ENCODE measurements at places on chromosomes 1 and 21.
A peak's percentile ranks its signal among the peaks of the same experiment; 100 is the strongest.

GRCh38 chr1:6484826-6485167, 6.7 kb downstream of the PLEKHG5 start:
- no peak for DNase-seq

DNA sequence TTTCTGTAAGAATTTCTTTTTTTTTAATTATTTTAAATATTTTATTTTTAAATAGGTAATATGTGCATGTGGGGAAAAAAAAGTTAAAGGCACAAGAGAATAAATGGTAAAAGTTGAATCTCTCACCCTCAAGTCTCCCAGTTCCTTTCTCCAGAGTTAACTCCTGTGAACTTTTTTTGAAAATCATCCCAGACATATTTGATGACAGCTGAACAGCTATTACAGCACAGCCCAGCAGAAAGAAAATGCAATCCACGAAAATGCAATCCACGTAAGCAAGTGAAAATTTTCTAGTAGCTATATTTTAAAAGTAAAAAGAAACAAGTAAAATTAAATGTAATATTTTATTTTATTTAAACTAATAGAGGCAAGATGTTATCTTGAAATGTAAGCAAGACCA, 310.0 kb upstream of the RUNX1 start:
- DNase-seq = peak; percentile 22

DNA sequence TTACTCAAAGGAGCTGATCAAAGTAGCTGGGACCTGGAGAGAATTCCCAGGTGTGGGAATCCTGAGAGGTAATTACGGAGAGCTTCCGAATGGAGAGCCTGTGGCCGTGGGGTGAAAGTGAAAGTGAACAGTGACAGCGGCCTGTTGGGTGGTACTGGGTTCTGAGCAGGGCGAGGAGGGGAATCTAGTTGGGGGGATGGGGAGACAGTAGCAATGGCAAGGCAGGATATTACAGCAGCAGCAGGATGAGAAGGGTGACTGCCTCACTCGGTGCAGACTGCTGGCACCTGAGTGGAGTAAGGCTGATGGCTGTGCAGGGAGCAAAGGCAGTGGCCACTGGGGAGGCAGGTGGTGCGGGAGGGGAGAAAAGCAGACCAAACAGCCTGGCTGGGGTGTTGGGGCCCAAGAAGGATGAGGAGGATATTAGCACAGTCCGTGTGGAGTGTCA, 70.3 kb upstream of the PRDX6 start:
- no peak for DNase-seq

DNA sequence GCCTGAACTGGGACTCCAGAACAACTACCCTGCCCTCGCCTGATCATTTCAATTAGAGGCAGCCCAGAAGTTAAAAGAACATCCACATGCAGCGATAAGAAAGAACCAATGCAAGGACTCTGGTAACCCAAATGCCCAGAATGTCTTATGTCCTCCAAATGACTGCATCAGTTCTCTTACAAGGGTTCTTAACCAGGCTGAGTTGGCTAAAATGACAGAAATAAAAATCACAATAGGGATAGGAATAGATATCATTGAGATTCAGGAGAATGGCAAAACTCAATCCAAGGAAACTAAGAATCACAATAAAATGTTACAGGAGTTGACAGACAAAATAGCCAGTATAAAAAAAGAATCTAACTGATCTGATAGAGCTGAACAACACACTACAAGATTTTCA, 80.1 kb upstream of the PTGFR start:
- DNase-seq = peak; percentile 11

DNA sequence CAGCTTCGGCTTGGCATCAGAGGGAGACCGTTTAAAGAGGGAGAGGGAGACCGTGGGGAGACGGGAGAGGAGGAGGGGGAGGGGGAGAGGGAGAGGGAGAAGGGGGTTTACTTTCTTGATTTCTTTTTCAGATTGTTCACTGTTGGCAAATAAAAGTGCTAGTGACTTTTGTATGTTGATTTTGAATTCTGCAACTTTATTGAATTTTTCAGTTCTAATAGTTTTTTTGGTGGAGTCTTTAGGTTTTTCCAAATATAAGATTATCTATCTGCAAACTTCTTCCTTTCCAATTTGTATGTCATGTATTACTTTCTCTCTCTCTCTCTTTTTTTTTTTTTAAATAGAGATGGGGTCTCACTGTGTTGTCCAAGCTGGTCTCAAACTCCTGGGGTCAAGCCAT, 104.0 kb downstream of the PPP1R12B start:
- no peak for DNase-seq

GRCh38 chr1:58991305-58991704, 207.5 kb upstream of the JUN start:
- no peak for DNase-seq

DNA sequence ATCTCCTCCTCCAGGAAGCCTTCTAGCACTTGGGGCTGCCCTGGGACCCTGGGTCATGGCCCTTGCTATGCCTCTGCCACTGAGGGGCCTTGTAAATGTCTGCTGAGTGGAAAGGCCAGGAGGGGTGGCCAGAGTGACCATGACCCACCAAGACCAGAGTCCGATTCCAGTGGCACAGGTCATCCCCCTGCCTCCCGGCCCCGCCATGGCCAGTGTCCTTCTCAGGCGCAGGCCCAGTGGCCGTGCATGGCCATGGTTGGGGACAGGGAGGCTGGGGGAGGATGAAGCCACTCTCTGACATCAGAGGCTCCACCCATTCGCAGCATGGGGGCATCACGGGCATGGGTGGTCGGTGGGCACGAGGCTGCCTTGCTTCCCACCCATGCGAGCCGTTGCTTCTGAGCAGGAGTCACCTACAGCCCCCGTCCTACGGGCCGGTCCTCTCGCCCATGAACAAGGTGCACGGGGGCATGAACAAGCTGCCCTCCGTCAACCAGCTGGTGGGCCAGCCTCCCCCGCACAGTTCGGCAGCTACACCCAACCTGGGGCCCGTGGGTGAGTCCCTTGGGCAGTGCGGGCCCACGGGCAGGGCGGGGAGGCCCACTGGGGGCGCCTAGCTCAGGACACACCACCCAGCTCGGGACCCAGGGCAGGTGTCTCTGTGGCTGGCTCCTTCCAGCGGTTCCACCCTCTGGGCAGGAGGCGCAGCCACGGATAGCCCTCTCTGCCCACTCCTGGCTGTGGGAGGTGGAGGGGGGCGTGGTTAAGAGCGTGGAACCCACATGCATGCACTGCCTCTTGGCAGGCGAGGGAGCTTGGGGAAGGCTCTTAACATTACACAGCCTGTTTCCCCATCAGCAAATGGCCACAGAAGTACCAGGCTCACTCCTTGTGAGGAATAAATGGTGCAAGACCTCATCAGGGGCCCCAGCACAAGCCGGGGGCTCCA, 22.4 kb upstream of the CCDC27 start:
- no peak for DNase-seq

GRCh38 chr21:38350684-38351083, 93.9 kb downstream of the KCNJ15 start:
- peak; percentile 24 for DNase-seq

- DNase-seq = no peak
Observed at GRCh38 chr1:5727871-5728643, 264.2 kb downstream of the NPHP4 start.

GRCh38 chr21:35428489-35428888, 379.4 kb upstream of the RUNX1 start:
- peak; percentile 75 for DNase-seq

- DNase-seq = peak; percentile 91
Observed at GRCh38 chr1:185719021-185719420, 15.2 kb upstream of the HMCN1 start.

DNA sequence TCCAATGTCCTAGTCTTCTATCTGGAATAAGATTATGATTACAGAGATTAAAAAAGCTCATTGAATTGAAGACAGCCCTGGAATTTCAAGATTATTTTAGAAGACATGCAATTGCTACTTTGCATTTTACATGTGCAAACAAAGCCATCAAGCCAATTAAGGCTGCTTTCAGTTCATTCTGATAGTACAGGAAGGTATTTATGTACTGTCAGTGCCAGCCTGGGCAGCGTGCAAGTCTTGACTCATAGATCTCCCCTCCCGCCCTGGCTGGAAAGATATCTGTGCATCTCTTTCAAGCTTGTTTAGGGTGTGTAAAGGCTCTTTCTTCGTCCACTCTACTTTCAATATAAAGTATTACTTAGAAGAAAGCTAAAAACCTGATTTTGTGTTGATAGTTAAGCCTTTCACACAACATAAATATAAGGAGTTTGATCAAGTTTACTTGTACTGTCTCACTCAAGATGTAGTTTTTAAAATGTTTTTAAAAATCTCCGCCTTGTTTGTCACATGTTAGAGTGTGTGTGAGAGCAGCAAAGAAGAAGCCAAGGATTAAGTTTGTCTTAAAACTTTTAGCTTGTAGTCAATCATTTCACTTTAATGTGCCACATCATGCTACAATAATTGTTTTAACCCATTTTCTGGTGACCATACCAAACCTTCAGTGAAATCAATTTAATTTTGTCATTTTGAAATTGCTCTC, 13.6 kb upstream of the LYPLAL1 start:
- no peak for DNase-seq

GRCh38 chr1:219310181-219310728, 136.6 kb downstream of the LYPLAL1 start:
- DNase-seq = no peak

GRCh38 chr1:41418857-41419583, 57.8 kb downstream of the FOXO6 start:
- DNase-seq = peak; percentile 58

- DNase-seq = peak; percentile 56
Observed at GRCh38 chr1:62407398-62408009, 29.3 kb upstream of the USP1 start.

DNA sequence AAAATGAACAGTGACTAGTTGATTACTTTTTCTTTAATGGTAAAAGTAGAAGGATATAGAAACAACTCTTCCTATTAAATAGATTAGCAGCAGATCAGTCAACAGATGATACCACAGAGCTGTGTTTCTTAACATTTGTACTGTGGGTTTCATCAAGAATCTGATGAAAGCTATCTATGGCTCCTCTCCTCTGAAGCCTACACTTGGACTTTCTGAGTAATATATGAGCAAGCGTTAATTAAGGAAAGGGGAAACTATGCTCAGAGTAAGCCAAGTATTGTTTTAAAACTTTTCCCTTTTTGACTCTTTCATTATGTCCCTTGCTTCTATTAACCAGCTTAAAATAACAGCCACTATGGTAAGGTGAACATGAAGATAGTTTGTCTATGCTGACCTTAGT, 10.8 kb downstream of the ARID4B start:
- DNase-seq = peak; percentile 31

DNA sequence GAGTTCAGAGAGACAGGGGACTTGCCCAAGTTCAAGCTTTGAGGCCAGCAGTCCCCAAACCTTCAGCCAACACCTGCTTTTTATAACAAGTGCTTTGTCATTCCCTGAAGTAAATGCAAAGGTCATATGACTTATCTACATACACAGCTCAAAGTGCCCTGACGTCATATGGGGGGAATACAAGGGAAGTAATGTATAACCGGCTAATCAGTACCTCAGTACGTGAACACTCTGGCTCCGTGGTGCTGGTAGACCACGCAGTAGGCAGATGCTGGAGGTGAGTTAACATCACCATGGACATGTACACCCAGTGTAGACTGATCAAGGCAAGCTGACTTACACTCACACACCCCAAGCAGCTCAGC, 60.0 kb downstream of the BACE2 start:
- DNase-seq = no peak

GRCh38 chr1:68808351-68808750, 311.5 kb upstream of the DEPDC1 start:
- no peak for DNase-seq

- peak; percentile 35 for DNase-seq
Observed at GRCh38 chr1:65756616-65757015, 36.1 kb upstream of the PDE4B start.

GRCh38 chr1:91490501-91490900, 10.2 kb upstream of the CDC7 start:
- no peak for DNase-seq

DNA sequence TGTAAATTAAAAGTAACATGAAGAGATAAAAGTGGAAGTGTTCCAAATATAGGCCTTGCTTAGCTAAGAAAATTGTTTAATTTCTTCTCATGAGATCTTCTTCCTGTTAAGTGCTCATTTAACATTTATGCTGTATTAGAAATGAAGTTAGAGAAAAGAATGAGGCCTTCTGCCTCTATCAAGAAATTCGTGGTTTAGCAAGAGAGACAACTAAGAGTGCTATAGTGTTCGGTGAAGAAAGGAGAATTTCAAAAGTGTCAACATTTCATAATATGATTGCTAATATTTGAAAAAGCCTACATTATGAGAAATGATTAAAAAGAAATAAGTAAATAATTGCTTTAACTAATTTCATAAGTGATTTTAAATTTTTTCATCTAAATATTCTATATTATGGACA, 18.8 kb upstream of the MNDA start:
- no peak for DNase-seq

DNA sequence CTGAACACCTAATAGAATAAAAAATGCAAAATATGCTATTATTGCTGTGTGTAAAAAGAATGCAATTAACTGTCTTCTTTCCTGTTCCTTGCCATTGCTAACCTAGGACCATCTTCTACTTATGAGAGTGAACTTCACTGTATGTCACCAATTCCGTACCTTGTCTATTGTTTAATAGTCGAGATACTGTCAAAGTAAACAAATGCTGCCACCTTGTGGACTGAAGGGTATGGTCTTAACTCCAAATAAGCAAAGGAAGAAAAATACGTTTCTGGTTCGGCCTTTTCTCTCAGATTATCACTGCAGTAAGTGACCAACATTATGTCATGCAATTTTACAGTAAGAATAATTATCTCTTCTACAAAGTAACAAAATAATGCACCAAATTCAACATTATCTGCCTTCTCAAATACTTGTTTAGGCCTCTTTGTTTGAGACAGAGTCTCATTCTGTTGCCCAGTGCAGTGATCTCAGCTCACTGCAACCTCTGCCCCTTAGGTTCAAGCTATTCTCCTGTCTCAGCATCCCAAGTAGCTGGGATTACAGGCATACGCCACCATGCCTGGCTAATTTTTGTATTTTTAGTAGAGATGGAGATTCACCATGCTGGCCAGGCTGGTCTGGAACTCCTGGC, 133.4 kb downstream of the COP1 start:
- DNase-seq = peak; percentile 62

GRCh38 chr1:180545991-180546390, 12.8 kb upstream of the OVAAL start:
- DNase-seq = no peak

DNA sequence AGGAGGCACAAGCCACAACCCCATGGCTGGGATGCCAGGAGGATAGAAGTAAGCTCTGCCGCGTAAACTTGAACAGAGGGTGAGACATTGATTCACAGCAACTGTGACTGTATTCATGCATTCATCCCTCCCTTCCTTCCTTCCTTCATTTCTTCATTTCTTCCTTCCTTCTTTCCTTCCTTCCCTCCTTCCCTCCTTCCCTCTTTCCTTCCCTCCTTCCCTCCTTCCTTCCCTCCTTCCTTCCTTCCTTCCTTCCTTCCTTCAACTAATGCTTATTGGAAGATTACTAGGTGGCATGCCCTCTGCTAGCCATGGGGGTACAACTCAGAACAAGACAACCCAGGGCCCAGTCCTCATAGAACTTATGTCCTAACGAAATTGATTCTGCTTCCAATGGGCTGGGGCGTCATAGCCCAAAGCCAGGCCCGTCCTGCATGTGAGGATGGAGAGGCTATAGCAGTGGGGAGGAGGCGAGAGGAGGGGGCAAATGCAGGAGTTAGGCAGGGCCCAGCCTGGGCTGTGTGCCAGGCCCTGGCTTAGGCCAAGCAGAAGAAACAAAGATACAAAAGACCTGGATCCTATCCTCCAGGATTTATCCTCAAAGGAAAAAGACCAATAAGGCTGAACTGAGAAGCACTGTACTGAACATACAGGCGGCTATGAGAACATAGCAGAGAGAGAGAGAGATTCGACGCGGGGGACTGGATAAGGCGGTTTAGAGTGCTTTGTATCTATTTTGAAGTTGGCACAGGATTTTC, 24.4 kb upstream of the PAXBP1 start:
- no peak for DNase-seq

GRCh38 chr1:223429821-223430220, 36.6 kb downstream of the CCDC185 start:
- no peak for DNase-seq

All from fibroblast of skin of right quadriceps (primary cell).